ENCODE measurements at places on chromosomes 12 and 14.

DNA sequence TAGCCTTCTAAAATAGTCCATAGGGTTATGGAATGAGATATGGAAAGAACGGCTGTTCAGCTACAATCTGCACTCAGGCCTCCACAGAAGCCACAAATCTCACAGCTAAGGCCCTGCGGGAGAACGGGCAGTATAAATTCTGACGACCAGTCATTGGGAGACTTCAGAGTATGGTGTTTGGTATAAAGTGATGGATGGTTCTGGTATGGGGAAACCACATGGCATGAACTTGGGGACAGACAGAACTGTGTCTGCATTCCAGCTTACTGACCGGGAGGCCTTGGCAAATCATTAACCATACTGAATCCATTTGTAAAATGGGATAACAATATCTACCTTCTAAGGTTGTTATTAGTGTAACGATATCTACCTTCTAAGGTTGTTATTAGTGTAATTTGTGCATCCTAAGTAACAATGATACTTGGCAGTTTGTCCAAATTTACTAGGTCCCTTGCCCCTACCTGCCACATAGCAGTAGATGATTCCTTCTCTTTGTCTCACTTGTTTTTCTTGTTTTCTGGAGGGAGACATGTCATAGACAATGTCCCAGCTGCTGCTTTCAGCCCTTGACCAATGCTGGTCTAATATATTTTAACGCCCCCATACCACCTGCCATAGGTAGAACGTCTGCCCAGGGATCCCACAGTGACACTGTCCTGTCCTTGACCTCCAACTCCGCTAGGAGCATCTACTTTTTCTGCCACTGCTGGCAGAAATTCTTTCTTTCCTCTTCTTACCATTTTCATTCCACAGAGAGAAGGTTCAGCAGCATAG lies 6.8 kb downstream of the CDKL1 start:
- no peak for DNase-seq

DNA sequence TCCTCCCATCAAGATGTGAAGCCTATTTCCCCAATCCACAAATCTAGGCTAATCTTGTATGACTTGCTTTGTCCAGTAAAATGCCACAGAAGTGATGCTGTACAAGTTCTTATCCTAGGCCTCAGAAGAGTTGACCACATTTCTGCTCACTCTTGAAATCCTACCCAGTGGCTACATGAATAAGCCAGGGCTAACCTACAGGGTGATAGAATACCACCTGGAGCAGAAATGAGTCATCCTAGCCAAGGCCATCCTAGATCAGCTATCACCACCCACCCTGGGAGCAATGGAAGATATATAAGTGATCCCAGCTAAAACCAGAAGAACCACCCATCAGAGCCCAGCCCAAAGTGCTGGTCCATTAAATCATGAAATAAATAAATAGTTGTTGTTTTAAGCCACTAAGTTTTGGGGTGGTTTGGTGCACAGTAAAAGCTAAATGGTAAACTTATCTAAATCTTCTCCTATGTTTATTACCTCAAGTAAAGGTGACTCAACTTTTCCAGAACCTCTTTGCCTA lies 105.1 kb downstream of the RPS29 start:
- no peak for DNase-seq

GRCh38 chr12:75820071-75820470 lies 211.5 kb downstream of the PHLDA1 start:
- no peak for DNase-seq

GRCh38 chr12:120249266-120249874 lies 16.2 kb downstream of the PXN start:
- no peak for DNase-seq

GRCh38 chr14:97581016-97581415 lies 783.8 kb downstream of the VRK1 start:
- DNase-seq = no peak

DNA sequence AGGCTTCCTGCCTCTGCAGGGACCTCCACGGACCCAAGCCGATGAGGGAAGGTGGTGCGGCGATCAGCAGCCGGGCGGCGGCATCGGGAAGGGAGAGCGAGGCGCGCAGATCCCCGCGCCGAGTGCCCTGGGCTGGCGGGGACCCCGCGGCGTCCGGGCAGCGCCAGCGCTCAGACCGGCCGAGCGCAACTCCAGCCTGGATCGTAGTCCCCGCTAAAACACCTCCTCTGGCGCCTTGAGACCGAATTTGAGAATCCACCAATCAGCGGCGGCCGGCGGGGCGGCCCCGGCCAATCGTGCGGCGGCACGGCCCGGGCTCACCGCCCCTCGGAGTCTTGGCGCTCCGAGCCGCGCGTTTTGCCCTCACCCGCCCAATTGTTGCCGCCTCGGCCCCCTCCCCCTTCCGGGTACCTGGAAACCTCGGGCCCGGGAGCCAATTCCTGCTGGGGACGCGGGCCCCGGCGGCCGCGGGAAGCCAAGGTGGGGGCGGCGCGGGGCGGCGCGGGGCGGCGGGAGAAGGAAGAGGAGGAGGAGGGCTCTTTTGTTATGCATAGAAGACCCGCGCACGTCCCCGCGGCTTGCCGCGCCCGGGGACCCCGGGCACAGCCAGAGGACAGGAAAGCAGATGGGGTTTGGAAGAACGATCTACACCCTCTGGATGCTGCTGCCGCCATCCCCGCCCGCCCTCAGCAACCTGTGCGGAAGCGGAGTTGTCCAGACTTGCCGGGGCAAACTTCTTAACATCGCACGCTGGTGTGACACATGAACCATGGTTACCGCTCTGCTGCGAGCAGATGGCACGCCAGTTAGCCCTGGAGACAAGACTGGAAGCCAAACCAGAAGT lies at the start of gene E2F7:
Gene E2F7, minus strand, starts transcription at position 209 of the 844 bp plus-strand sequence. CDS start 934 bp downstream, outside the sequence.
- DNase-seq = peak; percentile 91

DNA sequence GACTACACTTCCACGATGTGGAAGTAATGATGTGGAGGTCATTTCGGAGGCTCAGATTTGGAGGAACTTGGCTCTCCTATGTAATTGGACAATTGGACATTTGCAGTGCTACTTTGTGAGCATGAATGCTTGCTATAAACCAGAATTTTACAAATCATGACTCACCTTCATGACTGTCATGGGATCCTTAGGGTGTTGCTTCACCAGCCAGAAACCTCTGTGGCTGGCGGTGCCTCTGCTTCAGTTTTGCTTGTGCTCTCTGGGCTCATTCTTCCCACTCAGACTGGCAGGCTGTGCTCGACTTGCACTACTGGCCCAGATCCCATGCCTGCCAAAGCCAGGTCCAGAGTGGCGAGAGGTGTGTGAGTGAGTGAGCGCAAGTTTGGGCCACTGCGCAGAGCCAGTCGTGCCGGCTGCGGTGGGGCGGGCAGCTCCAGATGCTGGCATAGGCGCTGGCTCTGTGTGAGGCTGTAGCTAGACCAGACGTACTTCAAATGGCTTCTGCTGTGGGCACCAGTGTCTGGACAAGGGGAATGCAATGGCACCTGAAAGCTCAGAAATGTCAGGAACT lies 387.8 kb downstream of the AEBP2 start:
- DNase-seq = peak; percentile 48

- peak; percentile 48 for DNase-seq
Observed at GRCh38 chr14:62144863-62145262, 382.6 kb downstream of the SNAPC1 start.

DNA sequence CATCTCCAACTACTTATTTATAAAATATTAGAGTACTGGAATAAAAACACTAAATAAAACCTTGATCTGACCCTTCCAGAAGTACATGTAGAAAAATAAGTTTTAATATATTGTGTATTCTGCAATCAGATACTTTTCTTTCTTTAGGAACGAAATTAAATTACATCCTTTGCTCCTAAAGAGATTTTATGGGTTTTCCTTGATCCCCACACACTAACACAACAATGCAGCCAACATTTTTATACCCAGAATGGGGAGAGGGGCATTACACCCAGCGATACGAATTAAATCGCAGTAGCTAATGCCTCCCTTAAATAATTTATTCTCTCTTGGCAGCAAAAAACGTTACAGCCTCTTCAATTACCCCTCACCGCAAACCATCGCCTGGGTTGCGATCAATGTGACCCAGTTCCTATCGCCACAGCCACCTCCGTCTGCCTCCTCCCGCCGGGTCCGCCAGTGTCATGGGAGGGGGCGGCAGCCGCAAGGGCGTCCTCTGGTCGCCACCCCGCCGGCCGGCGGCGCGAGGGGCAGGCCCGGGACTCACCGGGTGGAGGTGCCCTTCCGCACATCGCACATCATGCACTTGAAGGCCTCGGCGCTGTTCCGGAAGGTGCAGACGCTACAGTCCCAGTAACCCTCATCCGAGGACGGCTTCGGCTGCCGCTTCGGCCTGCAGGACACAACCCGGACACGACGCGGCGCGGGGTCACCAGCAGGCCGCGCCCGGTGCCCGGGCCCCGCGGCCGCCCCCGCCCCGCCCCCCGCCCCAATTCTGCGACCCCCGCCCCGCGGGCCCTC lies 796 bp downstream of the YAF2 start:
- DNase-seq = peak; percentile 79

- no peak for DNase-seq
Observed at GRCh38 chr14:55481769-55482168, 41.4 kb upstream of the TBPL2 start.

- no peak for DNase-seq
Observed at GRCh38 chr14:101873991-101874390, 90.4 kb upstream of the DYNC1H1 start.

DNA sequence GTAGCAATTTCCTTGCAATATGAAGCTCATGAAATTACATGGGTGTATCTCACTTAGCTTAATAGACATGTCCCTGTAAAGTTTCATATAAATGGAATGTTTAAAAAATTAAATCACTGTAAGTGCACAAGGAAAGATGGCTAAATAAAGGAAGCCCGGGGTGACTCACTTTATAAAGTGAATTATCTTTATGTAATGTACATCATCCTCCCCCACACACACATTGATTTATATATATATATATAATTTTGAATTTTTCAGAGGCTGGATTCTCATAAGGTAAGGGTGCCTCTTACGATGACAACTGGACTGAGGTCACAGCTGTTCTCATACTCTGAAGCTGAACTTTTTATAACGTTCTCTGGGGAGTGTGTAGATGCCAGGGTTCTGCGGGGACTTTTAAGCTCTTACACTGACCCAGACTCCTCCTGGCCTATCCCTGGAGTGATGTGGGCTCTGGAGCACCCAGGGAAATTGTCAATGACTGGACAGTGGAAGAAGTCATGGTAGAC lies 108.7 kb upstream of the HIF1A start:
- DNase-seq = peak; percentile 54

GRCh38 chr12:94384030-94384429 lies 75.6 kb downstream of the CEP83 start:
- no peak for DNase-seq

DNA sequence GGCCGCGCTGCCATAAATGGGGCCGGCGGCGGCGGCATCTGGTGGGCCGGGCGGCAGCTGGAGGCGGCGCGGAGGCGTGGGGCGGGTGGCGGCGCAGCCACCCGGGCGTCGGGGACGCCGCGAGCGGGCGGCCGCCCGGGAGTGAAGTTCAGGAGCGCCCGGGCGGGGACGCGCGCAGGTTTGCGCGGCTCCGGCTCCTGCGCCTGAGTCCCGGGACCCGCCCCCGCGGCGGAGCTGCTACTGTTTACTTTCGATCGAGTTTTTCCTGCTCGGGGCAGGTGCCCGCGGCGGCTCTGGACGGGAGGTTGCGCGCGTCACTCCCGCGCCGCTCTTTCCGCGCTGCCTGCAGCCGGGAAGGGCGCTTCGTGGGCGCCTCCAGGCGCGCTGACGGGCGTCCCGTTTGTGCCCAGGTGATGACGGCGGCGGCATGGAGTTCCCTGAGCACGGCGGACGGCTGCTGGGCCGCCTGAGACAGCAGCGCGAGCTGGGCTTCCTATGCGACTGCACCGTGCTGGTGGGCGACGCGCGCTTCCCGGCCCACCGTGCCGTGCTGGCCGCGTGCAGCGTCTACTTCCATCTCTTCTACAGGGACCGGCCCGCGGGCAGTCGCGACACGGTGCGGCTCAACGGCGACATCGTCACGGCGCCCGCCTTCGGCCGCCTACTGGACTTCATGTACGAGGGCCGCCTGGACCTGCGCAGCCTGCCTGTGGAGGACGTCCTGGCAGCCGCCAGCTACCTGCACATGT lies at the start of gene ZBTB42:
Gene ZBTB42, plus strand, starts transcription at position 331 of the 749 bp plus-strand sequence. Its CDS starts 97 bp downstream, at position 428.
- DNase-seq = peak; percentile 41

GRCh38 chr12:121712461-121713256 lies at the start of gene TMEM120B:
TSS of gene TMEM120B (plus strand) at chr12:121712752. CDS start at chr12:121712896, 144 bp downstream.
- DNase-seq = peak; percentile 78

GRCh38 chr12:65508276-65509035 lies 230.0 kb downstream of the MSRB3 start:
- DNase-seq = no peak

- DNase-seq = no peak
Observed at GRCh38 chr12:92877904-92878303, 51.2 kb downstream of the EEA1 start.

DNA sequence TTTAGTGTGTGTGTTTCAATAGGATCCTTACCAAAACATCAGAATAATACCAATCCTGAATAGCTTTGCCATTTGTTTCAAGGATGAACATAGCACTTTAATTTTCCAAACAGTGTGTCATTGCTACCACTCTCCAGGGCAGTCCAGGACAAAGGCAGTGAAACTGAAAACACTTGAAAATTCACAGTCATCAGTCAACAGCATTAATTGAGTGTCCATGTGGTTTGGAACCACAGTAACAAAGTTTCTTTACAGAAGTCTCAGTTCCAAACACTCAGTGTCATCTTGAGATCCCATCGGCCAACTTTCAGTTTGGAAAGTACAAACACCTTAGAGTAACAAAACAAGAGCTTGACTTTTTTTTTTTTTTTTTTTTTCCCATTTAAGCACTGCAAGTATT lies 228.4 kb upstream of the SOX5 start:
- DNase-seq = no peak

DNA sequence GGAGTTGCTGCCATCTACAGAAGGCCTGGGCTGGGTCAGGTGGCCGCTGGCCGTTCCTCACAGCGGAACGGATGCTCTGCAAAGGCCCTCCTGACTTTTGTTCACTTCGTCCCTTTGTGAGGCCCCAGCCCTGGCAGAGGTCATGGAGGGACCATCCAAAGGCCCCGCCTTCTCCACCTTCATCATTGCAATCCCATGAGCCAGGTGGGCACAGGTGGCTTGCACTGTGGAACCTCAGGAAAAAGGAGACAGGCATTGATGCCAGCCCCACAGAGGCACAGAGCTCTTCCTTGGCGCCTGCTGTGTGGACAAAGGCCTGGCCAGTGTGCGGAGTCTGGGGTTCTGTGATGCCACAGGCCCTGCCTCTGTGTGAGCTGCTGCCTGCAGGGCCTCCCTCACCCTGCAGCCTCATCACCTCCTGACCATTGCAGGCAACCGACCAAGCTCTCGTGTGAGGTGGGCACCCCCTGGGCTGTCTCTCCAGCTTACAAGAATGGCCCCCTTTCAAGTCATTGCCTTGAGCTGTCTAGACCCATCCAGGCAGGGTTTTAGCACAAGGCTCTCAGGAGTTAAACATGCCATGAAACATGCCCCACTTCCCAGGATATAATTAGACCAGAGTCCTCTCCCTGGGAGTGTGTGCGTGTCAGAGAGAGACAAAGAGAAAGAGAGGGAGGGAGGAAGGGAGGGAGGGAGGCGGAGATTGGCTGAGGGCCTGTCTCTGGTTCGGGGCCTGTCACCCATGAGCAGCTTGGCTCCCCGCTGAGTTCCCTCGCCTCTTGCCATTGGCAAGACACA lies 19.3 kb downstream of the NFKBIA start:
- peak; percentile 94 for DNase-seq
